DMS 273 treated with DMSO at 0.1 percent for 48 hours (cell line): ENCODE measurements at places on chromosomes 4 and X.
A peak's percentile ranks its signal among the peaks of the same experiment; 100 is the strongest.

- no peak for DNase-seq
These were observed 110.6 kb upstream of the LIMCH1 start for GRCh38 chr4:41427306-41427882.

GRCh38 chrX:17596546-17597205 is 140.6 kb upstream of the SCML1 start:
- DNase-seq, result no peak

DNA sequence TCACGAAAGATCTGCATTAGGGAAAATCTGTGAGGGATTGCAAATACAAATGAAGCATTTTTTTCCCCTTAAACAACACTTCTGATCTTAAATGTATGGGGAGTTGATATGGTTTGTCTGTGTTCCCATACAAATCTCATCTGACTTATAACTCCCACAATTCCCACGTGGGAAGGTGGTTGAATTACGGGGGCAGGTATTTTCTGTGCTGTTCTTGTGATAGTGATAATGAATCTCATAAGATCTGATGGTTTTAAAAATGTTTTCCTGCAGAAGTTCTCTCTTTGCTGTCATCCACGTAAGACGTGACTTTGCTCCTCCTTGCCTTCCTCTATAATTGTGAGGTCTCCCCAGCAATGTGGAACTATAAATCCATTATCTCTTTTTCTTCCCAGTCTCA is 107.4 kb upstream of the KCNIP4 start:
- no peak for DNase-seq

DNA sequence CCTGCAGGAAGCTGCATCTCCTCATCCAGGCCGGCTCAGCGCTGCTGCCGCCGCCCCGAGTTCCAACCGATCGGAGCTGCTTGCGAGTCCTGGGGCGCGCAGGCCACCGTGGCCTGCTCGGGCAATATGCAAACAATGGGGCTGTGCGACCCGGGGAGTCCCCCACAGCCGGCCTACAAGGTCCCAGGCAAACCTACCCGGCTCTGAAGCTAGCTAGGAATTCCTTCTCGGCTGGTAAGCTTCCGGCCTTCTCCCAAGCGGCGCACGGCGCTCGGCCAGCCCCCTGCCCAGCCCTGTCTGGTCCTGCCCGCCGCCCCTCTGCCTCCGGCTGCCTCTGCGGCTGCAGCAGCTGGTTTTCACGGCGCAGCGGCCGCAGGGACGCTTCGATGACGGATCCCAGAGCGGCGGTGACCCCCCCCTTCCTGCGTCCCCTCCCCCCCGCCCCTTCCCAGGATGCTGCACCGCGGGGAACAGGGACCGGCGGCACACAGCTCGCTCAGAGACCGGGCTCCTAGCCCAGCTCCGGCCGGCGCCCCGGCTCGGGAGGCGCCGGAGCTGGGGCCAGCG is 59.4 kb downstream of the TSC22D3 start:
- DNase-seq, result no peak

DNA sequence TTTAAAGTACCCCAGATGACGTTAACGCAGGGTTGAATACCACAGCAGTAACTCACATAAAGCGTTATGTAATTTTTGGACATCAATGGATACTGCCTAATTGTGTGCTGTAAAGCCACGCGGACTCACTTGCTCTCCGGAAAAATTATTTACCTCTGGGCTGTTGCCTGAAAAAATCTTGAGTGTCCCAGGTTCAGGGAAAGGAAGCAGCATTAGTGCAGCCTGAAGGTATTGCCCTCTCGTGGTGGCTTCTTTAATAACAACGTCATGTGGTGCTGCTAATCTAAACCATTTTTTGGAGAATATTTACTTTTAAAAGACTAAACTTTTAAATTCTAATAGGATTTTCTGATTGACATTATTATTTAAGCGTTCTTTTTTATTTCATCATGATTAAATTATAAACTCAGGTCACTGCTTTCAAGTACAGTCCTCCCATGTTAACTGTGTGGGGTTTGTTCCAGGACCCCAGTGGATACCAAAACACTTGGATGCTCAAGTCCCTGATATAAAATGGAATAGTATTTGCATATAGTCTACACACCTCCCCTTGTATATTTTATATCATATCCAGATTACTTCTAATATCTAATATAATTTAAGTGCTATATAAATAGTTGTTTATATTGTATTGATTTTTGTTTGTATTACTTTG is 384.8 kb downstream of the FAM133A start:
- DNase-seq, result no peak

DNA sequence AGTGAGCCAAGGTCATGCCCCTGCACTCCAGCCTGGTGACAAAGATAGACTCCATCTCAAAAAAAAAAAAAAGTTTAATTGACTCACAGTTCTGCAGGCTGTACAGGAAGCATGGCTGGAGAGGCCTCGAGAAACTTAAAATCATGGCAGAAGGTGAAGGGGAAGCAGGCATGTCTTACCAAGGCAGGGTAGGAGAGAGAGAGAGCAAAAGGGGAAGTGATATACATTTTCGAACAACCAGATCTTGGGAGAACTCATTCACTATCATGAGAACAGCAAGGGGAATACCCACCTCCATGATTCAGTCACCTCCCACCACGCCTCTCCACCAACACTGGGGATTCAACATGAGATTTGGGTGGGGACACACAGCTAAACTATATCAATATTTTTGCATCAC is 315.2 kb upstream of the HTR2C start:
- no peak for DNase-seq

DNA sequence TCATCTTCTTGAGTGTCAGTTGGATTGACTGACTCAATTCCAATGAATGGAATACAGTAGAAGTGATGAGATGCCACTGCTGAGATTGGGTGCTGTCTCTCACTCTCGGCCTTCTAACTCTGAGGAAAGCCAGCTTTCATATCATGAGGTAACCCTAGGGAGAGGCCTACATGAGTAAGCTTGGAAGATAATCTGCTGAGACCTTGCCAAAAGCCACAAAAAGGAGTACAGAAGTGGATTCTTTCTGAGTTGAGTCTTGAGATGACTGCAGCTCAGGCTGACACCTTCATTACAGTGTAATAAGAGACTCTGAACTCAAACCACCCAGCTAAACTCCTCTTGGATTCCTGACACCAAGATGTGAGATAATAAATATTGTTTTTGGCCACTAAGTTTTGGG is 537.4 kb upstream of the MAGEB18 start:
- no peak for DNase-seq

GRCh38 chr4:102868153-102868780 is 525 bp upstream of the CISD2 start:
- DNase-seq, result no peak

- no peak for DNase-seq
These were observed 195.7 kb upstream of the ANK2 start for GRCh38 chr4:112853662-112854256.

DNA sequence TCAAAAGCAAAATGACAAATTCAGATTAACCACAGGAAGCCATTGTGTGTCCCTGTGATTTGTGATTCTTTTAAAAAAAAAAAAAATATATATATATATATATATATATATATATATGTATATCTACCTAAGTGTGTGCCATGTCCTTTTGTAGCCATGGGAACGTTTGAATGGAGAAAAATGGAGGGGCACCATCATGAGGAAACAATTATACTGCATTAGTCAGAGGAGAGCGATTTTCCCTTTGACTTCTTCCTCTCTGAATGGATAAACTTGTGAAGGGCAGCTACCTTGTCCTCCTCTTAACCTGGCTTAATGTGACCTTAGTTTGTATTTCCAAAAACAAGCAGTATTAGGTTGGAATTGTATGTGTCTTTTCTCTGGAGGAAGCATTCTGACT is 23.3 kb upstream of the CBLL2 start:
- no peak for DNase-seq

DNA sequence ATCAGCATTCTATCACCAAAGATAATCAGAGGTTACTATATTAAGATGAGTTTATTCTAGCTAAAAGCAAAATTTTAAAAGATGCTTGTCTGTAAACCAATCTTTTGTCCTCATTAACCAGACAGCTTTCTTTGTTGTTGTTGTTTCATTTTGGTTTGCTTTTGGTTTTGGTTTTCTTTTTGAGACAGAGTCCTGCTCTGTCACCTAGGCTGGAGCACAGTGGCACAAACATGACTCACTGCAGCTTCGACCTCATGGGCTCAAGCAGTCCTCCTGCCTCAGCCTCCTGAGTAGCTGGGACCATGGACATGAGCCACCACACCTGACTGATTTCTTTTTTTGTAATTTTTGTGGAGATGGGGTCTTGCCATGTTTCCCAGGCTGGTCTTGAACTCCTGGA is 102.9 kb downstream of the COX18 start:
- DNase-seq, result no peak

GRCh38 chr4:38455092-38455862 is 208.7 kb upstream of the KLF3 start:
- DNase-seq, result no peak

GRCh38 chr4:74969507-74970474 is 36.9 kb downstream of the PARM1 start:
- peak; percentile 55 for DNase-seq

DNA sequence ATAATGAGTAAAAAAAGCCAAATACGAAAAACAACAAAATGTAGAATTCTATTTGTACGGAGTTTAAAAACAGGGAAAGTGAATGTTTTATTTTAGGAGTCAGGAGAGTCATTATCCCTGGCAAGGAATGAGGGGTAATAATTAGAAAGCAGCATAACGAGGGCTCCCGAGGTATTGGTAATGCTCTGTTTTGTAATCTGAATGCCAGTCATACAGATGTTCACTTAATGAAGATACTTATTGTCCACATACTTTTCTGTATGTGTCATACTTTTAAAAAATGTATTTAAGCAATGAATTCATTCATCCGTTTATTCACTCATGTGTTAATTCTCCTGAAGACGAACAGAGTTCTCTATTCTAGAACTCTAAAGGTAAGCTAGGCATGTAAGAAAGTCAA is 87.8 kb upstream of the BMP2K start:
- no peak for DNase-seq

GRCh38 chr4:125703443-125703842 is 388.7 kb downstream of the FAT4 start:
- no peak for DNase-seq

GRCh38 chr4:145453163-145453520 is 28.5 kb upstream of the SMAD1 start:
- no peak for DNase-seq

- DNase-seq, result no peak
These were observed 20.5 kb upstream of the CBR4 start for GRCh38 chr4:169030562-169030982.

- no peak for DNase-seq
These were observed 140.8 kb upstream of the AGA start for GRCh38 chr4:177582992-177583391.

DNA sequence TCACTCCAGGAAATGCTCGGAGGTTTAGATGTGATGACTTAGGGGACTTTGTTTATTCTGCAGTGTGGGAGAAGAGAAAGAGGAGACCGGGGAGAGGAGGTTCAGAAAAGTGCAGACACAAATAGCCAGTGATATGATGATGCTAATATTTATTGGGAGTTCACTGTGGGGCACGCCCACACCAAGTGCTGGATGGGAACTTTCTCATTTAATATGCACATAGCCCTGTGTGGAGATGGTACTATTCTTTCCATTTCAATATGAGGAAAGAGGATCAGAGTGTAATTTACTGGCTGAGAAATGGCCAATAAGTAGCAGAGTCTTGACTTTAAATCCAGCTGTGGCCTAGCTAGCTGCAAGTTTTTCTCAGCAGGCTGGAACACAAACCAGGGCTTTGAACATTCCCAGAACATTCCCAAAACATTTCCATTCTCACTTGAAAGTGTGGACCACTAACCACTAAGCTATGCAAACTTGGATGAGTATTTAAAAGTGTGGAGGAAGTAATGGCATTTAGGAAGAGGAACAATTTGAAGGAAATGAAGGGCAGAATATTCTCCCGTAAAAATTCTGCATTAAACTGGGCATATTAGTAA is 231.7 kb downstream of the HS3ST1 start:
- DNase-seq, result no peak

DNA sequence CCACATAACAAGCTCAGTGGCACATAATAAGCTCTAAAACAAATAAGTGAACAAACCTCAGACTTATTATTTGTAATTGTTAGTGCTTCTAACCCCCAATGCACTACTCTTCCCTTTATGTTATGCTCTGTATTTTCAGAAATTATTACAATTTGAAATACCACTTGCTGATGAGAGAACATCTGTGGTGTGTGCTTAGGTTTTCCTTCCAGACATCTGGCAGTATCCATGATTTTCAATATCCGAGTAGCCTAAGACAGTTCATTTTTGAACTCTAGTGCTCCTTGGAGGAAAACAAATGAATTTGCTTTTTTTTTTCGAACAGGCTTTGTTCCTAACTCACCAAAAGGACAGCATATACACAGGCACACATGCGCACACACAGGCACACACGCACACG is 278.7 kb upstream of the CLNK start:
- no peak for DNase-seq

DNA sequence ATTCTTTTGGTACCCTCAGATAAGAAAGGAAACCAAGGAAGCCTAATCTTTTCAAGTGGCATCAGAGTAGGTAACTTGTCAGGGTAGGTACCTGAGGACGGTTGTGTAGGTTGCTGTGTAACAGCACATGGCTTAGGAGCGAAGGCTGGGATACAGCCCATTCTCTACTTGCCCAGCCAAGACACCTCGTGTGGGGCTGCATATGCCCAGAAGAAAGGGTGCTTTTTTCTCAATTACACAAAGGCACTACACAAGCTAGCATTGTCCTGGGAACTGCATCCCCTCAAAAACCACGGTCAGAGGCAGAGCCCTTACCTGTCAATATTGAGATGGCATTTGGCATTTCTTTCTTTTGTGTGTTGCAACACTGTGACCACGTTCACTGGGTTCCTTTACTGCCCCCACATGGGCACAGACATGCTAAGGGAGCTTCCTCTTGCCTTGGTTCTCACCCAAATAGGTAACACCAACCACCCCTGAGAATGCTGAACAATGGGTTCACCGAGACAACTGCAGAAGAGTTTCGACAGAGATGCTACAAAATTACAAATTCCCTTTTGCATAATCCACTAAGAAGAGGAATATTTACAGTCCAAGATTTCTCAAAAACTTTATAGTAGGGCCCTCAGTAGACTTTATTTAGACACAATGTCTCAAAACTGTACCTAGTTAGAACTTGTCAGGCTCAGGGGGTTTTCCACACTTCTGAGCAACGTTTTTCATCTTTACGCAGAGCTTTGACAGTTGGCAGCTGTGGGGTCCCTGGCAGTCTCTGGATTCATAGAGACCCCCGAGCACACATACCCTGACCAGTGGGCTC is 35.8 kb upstream of the TNIP3 start:
- DNase-seq, result no peak

GRCh38 chr4:52103319-52103718 is 52.2 kb downstream of the SPATA18 start:
- peak; percentile 22 for DNase-seq
